ENCODE measurements at places on chromosomes 1 and 21.
A peak's percentile ranks its signal among the peaks of the same experiment; 100 is the strongest.

- no peak for DNase-seq
Measured at GRCh38 chr1:1058921-1059493, 15.1 kb downstream of the RNF223 start.

GRCh38 chr21:39088831-39089380 lies 94.3 kb downstream of the PSMG1 start:
- DNase-seq, result no peak

DNA sequence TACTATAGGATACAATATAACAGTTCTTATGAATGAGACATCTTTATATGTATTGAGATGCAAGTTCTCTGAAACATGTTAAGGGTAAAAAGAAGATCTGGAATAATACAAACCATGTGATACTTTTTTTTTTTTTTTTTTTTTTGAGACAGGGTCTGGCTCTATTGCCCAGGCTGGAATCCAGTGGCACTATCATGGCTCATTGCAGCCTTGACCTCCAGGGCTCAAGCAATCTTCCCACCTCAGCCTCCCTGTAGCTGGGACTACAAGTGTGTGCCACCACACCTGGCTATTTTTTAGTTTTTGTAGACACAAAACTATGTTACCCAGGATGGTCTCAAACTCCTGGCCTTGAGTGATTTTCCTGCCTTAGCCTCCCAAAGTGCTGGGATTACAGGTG lies 22.1 kb upstream of the MCL1 start:
- no peak for DNase-seq

DNA sequence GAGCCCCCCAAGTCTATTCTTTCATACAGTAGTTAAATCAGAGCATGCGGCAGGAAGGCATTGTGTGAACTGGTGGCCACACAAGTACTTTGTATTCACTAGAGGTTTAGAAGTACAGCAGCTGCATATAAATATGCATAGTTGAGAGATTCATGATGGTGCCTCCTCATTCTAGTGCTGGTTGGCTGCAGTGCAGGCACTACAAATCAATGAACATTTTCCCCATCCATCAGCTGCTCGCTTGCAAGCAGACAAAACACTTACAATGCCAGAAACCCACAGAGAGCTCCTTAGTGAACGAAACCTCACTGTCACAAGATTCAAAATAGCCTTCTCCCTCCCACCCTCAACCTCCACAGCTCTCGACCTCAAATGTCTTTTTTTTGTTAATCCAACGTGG lies 726.2 kb downstream of the USP25 start:
- DNase-seq, result no peak

- peak; percentile 79 for DNase-seq
Measured at GRCh38 chr21:42463861-42464515, 32.0 kb downstream of the RSPH1 start.

DNA sequence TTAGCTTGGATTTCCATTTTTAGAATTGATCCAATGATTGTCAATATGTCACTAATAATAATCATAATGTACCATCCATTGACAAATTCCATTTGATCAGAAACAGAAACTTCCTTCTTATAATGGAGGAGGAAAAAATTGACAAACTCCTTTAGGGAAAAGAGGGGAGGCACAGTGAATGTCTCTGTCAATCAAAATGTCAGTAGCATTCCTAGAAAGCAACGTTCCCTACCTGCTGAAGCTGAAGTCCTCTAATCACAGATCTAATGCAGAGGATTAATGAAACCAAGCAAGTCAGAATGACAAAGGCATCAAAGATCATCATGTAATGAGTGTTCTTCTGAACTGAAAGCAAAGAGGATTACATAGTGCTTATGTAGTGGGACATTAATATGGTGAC lies 22.4 kb downstream of the MCOLN3 start:
- no peak for DNase-seq

GRCh38 chr1:41799723-41800122 lies 119.0 kb downstream of the HIVEP3 start:
- DNase-seq, result no peak

- DNase-seq, result no peak
Measured at GRCh38 chr21:36156815-36157670, at the start of gene DOP1B. DOP1B (plus strand) TSS chr21:36156824; CDS start chr21:36164734, 7,910 bp downstream.

GRCh38 chr1:230009611-230010313 lies 57.3 kb upstream of the GALNT2 start:
- DNase-seq, result no peak

DNA sequence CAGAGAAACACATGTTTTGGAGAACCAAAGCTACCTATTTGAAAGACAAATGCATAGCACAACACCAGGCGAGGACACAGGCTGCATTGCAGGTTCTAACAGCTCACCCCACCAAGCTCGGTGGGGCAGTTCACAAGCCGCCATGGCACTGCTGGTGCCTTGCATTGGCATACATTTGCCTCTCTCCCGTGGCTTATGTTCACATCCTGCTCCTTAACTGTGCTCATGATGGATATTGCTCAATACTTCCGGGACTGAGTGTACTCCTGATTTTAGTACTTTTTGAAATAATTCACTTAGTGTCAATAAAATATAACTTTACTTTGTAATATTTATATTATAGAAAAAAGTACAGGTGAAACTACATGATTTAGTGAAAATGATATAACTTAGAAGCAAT lies 1187.4 kb upstream of the NCAM2 start:
- DNase-seq, result no peak

- no peak for DNase-seq
Measured at GRCh38 chr1:15755646-15756040, 3.0 kb upstream of the FBLIM1 start.

DNA sequence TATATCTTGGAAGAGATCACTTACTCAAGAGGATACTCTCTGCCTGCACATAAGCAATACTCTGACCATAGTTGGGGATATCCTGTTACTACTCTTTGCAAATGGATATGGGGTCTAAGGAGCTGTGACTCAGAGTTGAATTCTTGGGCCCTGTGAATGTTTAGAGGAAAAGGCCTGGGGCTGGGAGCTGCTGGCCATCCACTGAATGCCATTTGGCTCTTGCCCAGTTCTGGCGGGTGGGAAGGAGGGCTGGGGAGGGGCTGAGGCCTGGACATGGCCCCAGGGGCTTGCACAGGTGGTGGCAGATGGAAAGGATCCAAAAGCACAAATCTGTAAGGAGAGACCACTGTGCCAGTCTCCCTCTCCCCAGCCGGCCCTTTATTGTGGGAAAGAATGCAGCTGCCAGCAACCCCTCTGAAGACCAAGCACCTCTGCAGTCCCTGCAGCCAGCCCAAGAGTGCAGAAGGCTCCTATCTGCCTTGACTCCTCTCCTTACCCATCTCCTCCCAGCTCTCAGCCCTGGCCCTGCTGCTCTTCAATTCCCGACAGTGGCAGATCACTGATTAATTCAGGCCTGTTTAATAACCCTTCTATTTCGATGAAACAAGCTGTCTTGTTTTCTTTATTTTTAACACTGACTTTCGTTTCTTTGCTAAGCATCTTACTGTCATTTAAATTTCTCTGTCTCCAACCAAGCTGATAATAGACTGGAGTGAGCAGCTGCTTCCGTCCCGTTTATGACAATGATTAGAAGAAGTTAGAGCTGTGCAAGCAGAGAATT lies 12.1 kb downstream of the PLXNA2 start:
- no peak for DNase-seq

Measured in stimulated activated CD4-positive, alpha-beta T cell treated with anti-CD3 and anti-CD28 coated beads, Interleukin-12 subunit alpha, Interleukin-12 subunit beta, amount 100 ng/mL, for 48 hours (primary cell).